ENCODE measurements at places on chromosomes 3 and 15. TPM values are rescaled to one million over a fixed set of nuclear protein-coding genes. Genes with fewer than 3 reads are reported as not detected.

DNA sequence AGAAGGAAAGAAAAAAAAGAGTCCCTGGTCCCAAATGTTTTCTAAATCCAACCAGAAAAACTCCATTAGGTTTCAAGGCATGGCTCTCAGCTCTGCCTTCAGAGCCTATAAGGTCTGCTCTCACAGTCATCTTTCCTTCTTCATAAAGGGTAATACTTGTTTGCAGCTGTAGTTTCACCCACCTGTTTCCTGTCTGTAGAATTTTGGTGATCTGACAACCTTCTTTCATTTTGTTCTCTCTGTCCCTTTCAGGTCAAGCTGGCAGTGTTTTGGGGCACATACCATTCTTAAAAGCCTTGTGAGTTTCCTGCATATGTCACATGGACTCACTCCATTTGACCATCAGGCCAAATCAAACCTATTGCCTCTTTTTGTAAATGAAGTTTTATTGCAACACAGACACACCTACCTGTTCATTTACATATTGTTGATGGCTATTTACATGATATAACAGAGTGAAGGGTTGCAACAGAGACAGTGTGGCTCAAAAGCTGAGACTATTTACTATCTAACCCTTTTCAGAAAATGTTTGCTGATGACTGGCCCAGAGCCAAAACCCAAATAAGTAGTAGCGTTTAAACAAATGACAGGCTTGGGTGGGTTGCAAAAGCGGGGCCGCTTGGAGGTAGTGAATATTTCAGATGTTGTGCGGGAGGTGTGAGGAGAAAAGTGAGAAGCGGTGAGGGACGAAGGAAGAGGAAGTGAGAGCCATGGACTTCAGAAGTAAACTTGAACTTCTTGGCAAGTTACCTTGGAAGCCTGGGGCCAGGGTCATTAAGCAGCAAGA, 292.7 kb upstream of the PROK2 start:
- H3K4me1 ChIP-seq: peaks cover 11% of the 10 kb centered on the region
- no peak for DNase-seq
- H3K4me3 ChIP-seq: no peak overlapping the region
- no peaks in the 10 kb centered on the region for H3K27me3 ChIP-seq
- peaks cover 5% of the 10 kb centered on the region for H3K36me3 ChIP-seq

YEATS2 gene
- 52.5 TPM for total RNA-seq

- DNase-seq: no peak
- H3K27me3 ChIP-seq: no peaks in the 10 kb centered on the region
- H3K27ac ChIP-seq: no peak overlapping the region
- H3K36me3 ChIP-seq: no peaks in the 10 kb centered on the region
- H3K4me3 ChIP-seq: no peak overlapping the region
- peaks cover 18% of the 10 kb centered on the region for H3K4me1 ChIP-seq
Measured at GRCh38 chr15:70741677-70742293, 21.6 kb downstream of the UACA start.

DNA sequence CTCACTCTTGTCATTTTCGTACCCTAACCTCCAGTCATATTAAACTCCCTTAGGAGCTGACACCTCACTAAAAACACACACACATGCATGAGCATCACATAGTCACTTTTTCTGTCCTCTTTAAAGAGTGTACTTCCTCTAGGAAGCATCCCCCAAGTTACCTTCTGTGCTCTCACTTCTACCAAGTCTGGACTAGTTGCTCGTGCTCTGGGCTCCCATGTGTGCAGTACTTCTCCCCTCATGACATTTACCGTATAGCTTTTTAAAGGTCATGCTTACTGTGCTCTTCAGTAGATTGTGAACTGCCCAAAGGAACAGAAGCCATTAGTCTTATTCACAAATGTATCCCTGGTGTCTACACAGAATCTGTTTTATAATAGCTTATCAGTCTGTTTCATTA, 42.0 kb downstream of the CRYBG3 start:
- no peaks in the 10 kb centered on the region for H3K4me1 ChIP-seq
- H3K27me3 ChIP-seq: no peaks in the 10 kb centered on the region
- DNase-seq: no peak
- no peak overlapping the region for H3K27ac ChIP-seq

DNA sequence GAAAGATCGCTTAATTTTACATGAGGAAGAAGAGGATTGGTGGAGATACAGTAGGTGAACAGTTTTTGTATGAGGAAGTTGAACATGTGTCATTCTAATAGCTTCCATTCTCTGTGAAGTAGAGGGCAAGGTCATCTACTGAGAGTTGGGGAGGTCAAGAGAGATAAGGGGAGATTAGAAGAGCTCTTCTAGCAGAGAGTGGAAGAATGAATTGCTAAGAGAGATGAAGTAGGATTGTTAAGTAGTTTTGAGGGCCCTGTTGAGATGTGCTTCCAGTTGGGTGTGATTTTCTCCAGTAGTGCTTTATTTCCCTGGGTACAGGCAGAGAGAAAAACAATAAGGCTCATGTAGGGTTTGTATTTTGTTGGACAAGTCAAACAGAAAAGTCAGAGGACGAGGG, 5.2 kb downstream of the OPA1 start:
- no peak overlapping the region for H3K27ac ChIP-seq
- no peaks in the 10 kb centered on the region for H3K27me3 ChIP-seq
- peaks cover 24% of the 10 kb centered on the region for H3K4me1 ChIP-seq
- H3K36me3 ChIP-seq: peaks cover 23% of the 10 kb centered on the region

DNA sequence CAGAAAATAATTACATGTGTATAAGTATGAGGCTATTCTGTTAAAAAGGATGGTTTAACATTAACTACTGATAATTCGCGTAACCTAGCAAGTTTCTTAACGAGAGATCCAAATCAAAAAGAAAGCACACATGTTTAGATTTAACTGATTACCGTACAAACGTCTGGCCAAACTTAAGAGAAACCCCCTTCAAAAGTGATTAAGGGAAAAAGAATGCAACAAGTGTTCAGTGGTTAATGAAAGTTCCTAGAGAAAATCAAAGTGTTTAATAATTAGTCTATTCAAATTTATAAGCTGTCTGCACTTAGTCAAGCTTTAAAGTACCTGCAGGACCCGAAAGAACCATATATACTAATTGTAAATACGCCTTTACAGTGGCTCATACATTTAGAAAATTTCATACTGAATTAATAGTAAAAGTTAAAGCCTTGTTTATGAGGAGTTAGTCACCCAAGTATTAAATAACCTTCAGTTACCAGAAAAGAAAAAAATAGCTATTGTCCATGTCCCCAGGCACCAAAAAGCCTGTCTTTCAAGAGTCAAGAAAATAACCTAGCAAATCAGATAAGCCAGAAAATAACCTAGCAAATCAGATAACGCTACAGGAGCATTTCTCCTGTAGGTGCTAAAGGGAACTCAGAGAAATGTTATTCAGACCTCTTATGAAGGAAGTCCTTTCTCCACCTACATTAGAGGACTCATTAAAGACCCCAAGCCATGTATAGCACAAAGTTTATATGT, 34.6 kb downstream of the ZNF589 start:
- H3K36me3 ChIP-seq: peaks cover 6% of the 10 kb centered on the region
- peaks cover 8% of the 10 kb centered on the region for H3K4me1 ChIP-seq
- H3K27me3 ChIP-seq: no peaks in the 10 kb centered on the region
- DNase-seq: no peak
- peak overlapping the region; percentile 33 for H3K27ac ChIP-seq

ACTC1 gene
- total RNA-seq: 0.52 TPM

GOLGA8J gene
- not detected for total RNA-seq

MOBP gene
- total RNA-seq: not detected

DNA sequence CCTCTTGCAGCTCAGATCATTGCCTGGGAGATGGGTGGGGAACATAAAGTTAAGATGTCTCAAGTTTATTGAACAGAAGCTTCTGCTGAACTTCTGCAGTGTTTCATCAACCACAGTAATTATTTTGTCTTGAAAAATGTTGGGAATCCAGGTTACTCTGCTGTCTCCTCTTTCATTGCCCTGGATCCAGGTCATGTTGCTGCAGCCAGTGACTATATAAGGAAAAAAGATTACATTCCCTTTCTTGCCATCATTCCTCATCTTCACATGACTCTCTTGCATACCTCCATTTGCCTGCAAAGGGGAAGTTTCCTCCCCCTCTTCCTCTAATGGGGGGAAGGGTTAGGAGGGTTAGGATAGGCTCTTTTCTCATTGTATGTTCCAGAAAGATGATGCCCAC, 15.1 kb downstream of the GMNC start:
- H3K36me3 ChIP-seq: no peaks in the 10 kb centered on the region
- H3K27me3 ChIP-seq: peaks cover 10% of the 10 kb centered on the region
- no peak for DNase-seq
- H3K27ac ChIP-seq: no peak overlapping the region

- no peak overlapping the region for H3K4me3 ChIP-seq
- H3K4me1 ChIP-seq: peaks cover 9% of the 10 kb centered on the region
- no peak for DNase-seq
- peaks cover 43% of the 10 kb centered on the region for H3K27me3 ChIP-seq
- no peaks in the 10 kb centered on the region for H3K36me3 ChIP-seq
Measured at GRCh38 chr3:186515125-186515524, 29.1 kb downstream of the CRYGS start.

- H3K4me1 ChIP-seq: no peaks in the 10 kb centered on the region
- no peak overlapping the region for H3K4me3 ChIP-seq
- H3K36me3 ChIP-seq: peaks cover 29% of the 10 kb centered on the region
- no peak overlapping the region for H3K27ac ChIP-seq
Measured at GRCh38 chr3:11709782-11710181, 66.1 kb upstream of the VGLL4 start.

- peaks cover 10% of the 10 kb centered on the region for H3K4me1 ChIP-seq
- H3K27ac ChIP-seq: no peak overlapping the region
- H3K4me3 ChIP-seq: no peak overlapping the region
- no peaks in the 10 kb centered on the region for H3K27me3 ChIP-seq
- H3K36me3 ChIP-seq: no peaks in the 10 kb centered on the region
- no peak for DNase-seq
Measured at GRCh38 chr3:171183042-171183441, 156.5 kb upstream of the SLC2A2 start.

DNA sequence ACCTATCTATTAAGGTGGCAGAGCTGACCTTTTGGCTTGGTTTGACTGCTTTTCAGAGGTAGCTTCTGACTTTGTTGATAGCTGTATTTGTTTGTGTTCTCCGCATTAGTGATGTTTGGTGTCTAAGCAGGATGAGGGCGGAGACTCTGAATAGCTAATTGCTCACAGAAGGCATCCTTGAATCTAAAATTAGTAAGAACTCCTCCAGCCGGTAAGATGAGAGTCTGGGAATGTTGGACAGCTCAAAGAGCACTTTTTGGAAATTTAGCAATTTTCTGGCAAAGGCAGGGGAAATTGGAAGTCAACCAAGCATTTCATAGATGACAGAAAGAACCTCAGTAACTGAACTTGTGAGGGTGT, 174.1 kb downstream of the KLHL25 start:
- DNase-seq: no peak
- peaks cover 3% of the 10 kb centered on the region for H3K36me3 ChIP-seq
- H3K4me1 ChIP-seq: peaks cover 28% of the 10 kb centered on the region
- no peak overlapping the region for H3K27ac ChIP-seq
